ENCODE measurements at places on chromosomes 2 and 18. TPM values are rescaled to one million over a fixed set of nuclear protein-coding genes. Genes with fewer than 3 reads are reported as not detected.

Gene SPATA3
- not detected for total RNA-seq

GRCh38 chr2:174573621-174574081, 24.0 kb downstream of the WIPF1 start:
- DNase-seq: no peak
- peaks cover 14% of the 10 kb centered on the region for H3K36me3 ChIP-seq
- no peak overlapping the region for H3K27ac ChIP-seq
- no peak overlapping the region for H3K4me3 ChIP-seq
- H3K27me3 ChIP-seq: no peaks in the 10 kb centered on the region
- no peaks in the 10 kb centered on the region for H3K4me1 ChIP-seq

- H3K27ac ChIP-seq: no peak overlapping the region
- no peaks in the 10 kb centered on the region for H3K36me3 ChIP-seq
- H3K4me3 ChIP-seq: no peak overlapping the region
- H3K27me3 ChIP-seq: no peaks in the 10 kb centered on the region
- DNase-seq: no peak
- H3K4me1 ChIP-seq: no peaks in the 10 kb centered on the region
Measured at GRCh38 chr2:111007757-111008688, 112.7 kb upstream of the BCL2L11 start.

- H3K27ac ChIP-seq: no peak overlapping the region
- no peak for DNase-seq
- H3K4me3 ChIP-seq: no peak overlapping the region
- no peaks in the 10 kb centered on the region for H3K36me3 ChIP-seq
Measured at GRCh38 chr2:128664499-128664971, 345.9 kb upstream of the HS6ST1 start.

DNA sequence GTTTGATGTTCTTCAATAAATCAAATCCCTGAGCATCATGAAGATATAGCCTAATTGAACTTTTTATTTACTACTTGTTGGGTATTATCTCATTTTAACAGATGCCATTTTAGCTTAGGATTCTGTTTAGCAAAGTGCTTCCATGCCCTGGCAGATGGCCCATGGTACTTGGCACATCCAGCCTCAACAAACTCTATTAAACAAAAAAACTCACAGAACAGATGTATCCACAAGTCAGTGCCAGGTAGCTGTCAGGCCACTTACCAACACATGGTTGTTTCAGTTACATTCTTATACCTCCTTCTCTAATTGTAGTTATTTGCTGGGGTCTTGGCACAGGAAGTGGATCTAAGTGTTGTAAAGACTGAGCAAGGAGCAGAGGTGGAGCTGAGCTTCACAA, 29.6 kb downstream of the GAD1 start:
- no peaks in the 10 kb centered on the region for H3K27me3 ChIP-seq
- H3K4me3 ChIP-seq: no peak overlapping the region
- DNase-seq: no peak
- no peak overlapping the region for H3K27ac ChIP-seq
- no peaks in the 10 kb centered on the region for H3K4me1 ChIP-seq

DNA sequence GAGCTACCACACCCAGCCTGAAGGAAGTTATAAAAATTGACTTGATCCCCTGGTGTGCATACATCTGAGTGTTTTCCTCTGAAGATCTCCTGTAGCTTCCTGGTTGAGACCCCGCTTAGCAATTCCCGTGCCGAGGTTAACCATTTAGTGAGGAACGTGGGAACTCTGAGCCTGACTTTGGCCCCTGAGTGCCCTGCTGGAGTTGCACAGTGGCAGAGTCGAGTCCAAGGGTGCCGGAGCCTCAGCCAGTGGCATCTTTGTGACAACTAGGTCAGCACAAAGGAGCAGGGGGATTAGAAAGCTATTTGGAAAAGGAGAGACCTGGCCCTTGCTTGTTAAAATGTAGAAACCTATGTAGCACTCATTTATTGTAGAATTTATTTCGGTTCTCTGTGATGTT, 561.2 kb upstream of the SALL3 start:
- no peak overlapping the region for H3K4me3 ChIP-seq

DNA sequence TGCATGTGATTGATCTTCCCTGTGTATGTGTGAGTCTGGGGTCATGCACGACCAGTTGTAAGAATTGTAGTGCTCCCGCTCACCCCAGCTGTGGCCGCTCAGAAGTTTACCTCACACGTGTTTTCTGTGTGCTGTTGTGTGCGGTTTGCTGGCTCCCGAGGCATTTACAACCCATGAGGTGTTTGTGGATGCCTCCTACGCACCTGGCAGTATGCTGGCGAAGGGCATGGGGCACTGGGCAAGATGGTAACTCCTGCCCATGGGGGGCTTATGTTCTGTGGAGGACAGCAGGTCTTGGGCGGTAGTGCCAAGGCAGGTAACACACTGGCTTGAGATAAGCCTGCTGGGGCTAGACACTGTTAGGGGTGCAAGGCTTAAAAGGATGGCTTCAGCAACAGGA, 102.6 kb upstream of the HS6ST1 start:
- no peaks in the 10 kb centered on the region for H3K36me3 ChIP-seq
- no peak for DNase-seq
- no peak overlapping the region for H3K4me3 ChIP-seq
- no peaks in the 10 kb centered on the region for H3K4me1 ChIP-seq
- no peak overlapping the region for H3K27ac ChIP-seq

All from tibial nerve (tissue), 4 donors.